ENCODE measurements at places on chromosomes 6 and 20.

- no peak for DNase-seq
Measured at GRCh38 chr6:44397424-44398164, 10.1 kb downstream of the CDC5L start.

- DNase-seq, result peak; percentile 39
Measured at GRCh38 chr6:108630050-108630714, 69.5 kb downstream of the FOXO3 start.

GRCh38 chr6:106496823-106497222 is 132.5 kb downstream of the RTN4IP1 start:
- DNase-seq, result peak; percentile 88

GRCh38 chr6:67736816-67737215 is 898.3 kb upstream of the ADGRB3 start:
- DNase-seq, result no peak

GRCh38 chr20:45044601-45045000 is 56.3 kb downstream of the KCNS1 start:
- DNase-seq, result no peak

GRCh38 chr20:42432496-42433334 is 757.0 kb downstream of the PTPRT start:
- no peak for DNase-seq

- DNase-seq, result no peak
Measured at GRCh38 chr6:119495230-119495683, 145.7 kb upstream of the MAN1A1 start.

DNA sequence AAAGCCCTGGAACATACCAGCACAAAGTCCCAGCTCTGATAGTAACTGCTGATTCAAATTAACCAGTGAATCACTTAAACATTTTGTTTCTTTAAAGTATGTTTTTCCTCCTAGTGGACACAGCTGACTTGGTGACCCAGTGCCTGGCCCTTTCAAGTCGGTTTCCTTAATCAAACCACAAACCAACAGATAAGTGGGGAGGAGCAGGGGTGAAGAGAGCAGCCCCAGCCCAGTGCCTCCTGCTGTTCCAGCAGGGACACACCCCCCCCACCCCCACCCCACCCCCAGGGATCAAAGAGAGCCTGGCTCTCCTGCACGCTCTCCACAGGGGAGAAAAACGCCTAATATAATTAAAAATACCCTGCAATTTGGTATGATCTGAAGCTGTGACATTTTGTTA is 55.4 kb upstream of the TBXT start:
- no peak for DNase-seq

- no peak for DNase-seq
Measured at GRCh38 chr6:49524541-49524940, 24.8 kb downstream of the GLYATL3 start.

DNA sequence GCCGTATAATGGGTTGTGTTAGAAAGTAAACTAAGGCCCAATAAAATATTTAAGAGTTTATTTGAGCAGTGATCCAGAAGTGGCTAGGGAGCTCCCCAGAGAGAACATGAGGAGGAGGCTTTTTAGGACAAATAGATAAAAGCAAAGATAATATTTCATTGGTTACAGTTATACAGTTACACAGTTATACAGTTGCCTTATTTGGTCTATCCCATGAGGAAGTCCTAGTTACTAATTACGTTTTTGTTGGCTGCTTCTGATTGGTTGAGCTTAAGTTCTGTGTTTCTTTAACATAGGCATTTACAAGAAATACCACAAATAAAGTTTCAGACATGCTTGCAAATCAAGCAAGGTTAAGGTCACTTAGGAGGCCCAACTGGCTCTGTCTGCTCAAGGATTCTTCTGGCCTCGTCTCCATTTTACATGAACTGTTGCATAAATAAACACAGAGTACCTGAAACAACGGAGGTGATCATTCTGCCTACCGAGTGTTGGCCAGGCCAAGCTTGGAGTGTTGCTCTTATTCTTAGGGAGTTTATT is 7.0 kb downstream of the UBD start:
- peak; percentile 53 for DNase-seq

Measured in mammary epithelial cell (primary cell).